ENCODE measurements at places on chromosomes 2 and 18.

- DNase-seq = no peak
Measured at GRCh38 chr2:57448816-57449215, 597.8 kb upstream of the VRK2 start.

DNA sequence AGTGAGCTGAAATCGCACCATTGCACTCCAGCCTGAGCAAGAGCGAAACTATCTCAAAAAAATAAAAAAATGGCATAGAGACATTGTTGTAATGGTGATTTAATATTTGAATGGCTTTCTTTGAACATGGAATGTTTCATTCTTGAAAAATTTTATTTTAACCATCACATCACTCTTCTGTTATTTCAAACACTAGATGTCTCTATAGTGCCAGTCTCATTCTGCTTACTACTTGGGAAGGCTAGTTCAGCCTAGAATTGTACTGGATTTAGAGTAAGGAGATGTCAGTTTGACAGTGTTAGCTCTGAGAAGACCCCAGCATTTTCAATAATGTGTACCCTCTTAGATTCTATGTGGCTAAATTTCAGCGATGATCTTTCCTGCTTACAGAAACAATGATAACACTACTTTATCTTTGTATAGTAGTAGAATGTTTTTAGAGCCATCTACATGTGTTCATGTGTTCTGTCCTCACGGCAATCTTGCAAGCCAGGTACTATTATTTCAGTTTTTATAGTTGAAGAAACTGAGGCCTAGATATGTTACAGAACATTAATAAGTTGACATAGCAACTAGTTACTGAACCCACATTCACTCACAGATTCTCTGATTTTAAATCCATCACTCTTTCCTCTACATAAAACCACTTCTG, 142.9 kb upstream of the ZSWIM2 start:
- no peak for DNase-seq

GRCh38 chr2:98468621-98469236, 24.1 kb downstream of the INPP4A start:
- no peak for DNase-seq

DNA sequence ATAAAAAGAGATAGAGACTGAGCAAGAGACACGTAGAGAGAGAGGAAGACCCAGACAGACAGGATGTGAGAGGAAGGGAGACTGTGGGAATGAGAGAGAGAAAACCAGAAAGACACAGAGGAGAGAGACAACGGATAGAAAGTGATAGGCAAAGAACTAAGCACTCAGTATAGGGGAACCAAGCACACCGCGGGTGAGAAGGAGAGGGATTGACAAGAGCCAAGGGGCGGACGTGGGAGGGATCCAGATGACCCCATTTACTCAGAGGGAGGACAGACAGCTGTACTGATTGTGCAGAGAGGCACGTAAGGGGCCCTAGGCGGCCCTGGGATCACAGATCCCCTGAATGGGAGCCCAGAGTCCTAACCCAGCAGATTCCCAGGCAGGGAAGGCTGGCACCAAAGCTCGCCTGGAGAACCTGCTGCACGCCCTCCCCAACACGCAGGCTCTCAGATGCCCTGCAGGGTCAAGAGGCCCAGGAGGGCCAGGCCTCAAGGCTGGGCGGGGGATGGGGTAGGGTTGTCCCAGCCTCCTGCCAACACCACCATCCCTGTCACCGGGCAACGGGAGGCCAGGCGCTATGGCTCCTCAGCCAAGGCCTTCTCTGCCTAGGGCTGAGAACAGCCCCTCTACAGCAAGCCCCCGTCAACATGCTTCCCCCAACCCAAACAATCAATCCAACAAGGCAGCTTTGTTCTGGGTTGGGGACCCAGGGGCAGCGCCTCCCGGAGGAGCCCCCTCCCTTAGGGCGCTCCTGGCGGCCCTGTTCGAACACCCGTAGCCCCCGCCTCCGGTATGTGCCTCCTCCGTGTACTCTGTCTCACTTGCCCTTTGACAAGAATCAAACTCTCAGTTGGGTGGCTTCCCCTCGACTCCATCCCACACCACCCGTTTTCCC, 579 bp downstream of the LOXL3 start:
- no peak for DNase-seq

- no peak for DNase-seq
Measured at GRCh38 chr2:205324355-205324754, 357.9 kb upstream of the NRP2 start.

DNA sequence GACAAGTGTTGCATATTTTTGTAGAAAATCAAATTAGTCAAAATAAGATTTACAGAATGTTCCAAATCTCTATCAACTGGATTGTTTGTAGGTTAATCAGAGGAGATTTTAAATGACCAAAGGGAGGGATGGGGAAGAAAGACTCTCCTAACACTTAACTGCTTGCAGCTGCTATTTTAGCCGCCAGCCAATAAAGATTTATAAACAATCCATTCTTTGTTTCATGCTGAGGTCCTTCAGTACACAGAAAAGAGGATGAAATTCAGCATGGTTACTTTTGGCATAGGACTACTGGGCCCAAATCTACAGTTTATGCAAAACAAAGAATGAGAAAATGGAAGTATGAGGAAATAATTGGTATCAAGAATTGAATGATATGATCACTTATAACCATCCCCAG, 86.4 kb upstream of the FN1 start:
- no peak for DNase-seq

DNA sequence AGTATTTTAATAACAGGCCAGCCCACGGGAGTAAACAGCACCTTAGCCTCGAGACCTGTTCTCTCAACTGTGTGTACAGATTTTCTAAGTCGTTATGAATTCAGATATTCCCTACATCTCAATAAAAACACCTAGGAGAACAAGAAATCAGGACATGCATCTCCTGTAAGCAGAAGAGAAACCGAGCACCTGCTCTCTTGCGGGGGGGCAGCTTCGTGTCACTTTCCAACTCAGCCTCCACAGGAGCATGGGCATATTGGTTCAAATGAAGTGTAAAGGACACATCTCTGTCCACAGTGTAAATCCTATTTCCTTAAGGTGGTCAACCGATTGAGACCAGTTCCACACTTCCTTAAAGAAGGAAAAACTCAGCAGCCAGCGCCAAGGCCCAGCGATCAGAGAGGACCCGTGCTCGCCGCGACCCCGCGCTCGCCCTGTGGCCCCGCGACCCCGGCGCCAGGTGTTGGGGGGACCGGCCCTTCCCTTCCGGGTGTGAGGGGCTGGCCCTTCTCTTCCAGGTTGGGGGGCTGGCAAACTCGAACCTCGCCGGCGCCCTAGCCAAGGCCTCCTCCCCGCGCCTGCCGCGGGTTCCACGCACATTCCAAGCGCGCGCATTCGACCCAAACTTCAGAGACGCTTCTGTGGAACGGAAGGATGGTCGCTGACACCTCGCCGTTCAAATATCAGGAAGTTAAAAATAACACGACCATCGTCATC, 652 bp downstream of the SH3YL1 start:
- no peak for DNase-seq

- no peak for DNase-seq
Measured at GRCh38 chr2:214127571-214127970, 283.3 kb upstream of the VWC2L start.

GRCh38 chr2:74597410-74597809, 42.9 kb downstream of the DOK1 start:
- DNase-seq = no peak

DNA sequence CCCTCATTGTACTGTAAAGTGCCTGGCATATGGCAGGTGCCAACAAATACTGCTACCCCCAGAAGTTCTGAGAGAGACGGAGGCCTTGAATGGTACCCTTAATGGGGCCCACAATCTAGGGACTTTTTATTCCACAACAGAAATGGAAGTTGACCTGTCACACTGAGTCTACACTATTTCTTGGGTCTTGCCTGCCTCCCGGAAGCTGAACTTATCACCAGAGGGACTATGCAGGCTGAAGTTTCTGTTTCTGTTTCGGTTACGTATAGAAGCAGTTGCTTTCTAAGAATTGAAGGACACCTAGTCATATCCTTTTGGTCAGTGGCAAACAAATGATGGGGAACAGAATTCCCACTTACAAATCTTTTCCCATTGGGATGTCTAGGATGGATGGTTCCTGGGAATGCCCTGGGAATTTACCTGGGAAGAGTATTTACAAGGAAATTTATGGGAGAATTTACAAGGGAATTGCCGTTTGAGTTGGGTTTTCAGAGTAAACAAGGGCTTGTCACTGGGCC, 74.2 kb downstream of the HS1BP3 start:
- DNase-seq = no peak

Data from chondrocyte (in vitro differentiated cells).